ENCODE measurements at places on chromosomes 5 and 9.

- DNase-seq = no peak
Observed at GRCh38 chr5:122154910-122155309, 25.6 kb downstream of the ZNF474 start.

DNA sequence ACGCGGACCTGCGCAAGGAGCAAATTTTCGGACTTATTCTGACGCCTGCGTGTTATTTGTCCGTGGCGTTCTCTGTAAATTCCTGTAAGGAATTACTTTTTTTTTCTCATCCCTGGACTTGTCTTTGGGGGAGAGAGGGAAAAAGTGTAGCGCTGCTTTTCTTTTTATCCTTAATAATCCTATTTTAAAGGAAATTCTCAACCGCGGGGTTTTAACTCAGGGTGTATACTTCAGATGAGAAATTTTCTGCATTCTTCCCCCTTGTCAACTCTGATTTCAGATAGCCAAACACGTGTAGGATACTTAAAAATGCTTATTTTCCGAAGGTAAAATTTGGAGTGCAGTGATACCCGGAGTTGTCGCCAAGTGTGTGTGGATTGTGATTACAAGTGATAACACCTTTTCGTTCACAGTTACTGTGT is 853 bp downstream of the DCP2 start:
- DNase-seq = no peak

DNA sequence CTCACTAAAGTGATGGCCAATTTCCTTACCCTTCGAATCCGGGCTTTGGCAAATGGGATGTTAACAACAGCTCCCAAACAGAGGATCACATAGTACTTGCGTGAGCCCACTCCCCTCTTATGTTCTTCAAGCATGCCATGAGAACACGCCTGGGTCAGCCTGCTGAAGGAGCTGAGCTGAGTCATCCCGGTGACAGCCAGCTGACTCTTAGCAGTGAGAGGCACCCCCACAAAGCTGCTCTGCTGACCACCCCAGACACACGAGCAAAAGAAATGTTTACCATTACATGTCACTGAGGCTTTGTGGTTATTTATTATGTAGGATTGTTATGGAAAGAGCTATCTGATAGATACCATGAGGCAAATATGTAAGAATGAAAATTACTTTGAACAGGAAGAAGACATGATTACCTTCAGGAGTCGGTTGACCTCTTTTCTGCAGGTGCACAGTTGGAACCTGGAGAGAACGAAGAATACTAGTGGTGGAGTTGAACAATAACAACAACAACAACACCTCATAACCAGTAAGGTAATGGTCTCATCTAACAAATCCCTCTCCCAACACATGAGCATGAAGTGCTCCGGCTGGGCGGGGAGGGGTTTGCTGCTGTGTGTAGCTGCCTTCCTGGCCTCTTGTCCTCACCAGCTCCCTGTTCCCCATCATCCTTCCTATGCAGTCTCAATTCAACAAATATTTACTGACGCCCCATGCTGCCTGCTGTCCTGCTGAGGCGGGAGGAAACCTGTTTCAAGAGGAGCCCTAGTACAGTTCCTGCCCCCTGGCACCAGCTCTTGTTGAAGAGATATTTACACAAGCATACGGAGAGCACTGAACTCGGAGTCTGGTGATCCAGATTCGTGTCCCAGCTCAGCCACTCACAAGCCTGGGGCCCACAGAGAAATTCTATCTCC is 69.4 kb upstream of the LHFPL2 start:
- no peak for DNase-seq

DNA sequence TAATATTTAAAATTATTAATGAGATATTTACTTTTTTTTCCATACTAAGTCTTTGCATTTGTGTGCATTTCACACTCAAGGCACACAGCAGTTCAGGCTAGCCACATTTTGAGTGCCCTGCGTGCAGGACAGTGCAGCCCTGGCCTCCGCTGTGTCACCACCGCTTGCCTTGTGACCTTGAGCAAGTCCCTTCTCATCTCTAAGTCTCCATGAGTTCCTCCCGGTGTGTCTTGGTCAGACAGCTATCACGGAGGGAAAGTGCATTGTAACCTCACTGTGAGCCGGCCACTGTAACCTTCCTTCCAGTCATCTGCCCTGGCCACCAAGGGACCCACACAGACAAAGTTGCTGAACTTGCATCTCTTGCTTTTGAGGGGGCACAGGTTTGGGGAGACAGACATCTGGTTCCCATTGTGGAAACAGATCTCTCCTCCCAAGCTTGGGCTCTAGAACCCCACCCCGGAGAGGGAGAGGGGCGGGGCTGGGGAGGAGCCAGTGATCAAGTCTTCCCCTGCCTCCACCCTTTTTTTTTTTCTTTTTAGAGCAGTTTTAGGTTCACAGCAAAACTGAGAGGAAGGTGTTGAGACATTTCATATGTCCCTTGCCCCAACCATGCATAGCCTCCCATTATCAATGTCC is 96.8 kb downstream of the C9orf50 start:
- no peak for DNase-seq

DNA sequence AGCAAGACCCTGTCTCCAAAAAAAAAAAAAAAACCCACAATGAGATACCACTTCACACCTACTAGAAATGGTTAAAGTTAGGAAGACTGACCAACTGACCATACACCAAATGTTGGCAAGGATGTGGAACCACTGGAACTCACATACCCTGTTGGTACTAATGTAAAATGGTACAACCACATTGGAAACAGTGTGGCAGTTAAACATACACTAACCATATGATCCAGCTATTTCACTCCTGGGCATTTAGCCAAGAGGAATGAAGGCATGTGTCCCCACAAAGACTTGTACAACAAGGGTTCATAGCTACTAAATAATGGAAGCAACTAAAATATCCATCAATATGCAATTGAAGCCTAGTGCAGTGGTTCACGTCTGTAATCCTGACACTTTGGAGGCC is 21.3 kb downstream of the NAIF1 start:
- DNase-seq = no peak

GRCh38 chr5:6260846-6261245 is 117.5 kb downstream of the MED10 start:
- DNase-seq = no peak

DNA sequence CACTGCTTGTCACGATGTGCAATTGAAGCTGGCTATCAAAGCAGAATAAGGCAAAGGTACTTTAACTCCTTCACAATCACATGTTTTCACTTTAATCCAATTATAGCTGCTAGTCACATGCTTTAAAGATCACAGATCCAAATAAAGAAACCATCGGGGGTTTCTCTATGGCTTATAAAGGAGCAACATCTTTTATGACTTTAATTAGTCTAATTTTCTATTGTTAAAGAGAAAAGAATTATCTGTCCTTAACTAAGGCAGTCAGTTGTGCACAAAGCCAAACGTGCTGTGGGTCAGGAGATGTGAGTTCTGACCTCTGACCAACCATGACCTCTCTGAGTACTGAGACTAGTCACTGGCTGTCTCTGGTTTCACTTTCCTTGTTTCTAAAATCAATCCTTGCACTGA is 561.1 kb downstream of the RAB3C start:
- DNase-seq = no peak

GRCh38 chr5:139275956-139276355 is 17.6 kb upstream of the MATR3 start:
- DNase-seq = no peak

- DNase-seq = no peak
Observed at GRCh38 chr9:14027116-14027800, 286.7 kb downstream of the NFIB start.

DNA sequence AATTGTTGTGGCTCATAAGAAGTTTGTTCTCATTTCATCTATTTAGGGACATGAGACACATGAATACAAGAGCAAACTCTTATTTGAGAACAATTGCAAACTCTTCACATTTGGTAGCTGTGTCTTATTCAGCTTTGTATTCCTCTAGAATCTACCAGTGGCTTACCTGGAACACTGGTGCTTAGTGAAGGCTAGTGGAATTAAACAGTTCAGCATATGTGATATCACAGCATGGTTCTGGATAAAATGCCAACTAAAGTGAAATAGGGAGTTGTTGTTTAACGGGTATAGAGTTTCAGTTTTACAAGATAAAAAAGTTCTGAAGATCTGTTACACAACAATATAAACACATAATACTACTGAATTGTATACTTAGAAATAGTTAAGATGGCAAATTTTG is 48.9 kb downstream of the NRG2 start:
- no peak for DNase-seq

DNA sequence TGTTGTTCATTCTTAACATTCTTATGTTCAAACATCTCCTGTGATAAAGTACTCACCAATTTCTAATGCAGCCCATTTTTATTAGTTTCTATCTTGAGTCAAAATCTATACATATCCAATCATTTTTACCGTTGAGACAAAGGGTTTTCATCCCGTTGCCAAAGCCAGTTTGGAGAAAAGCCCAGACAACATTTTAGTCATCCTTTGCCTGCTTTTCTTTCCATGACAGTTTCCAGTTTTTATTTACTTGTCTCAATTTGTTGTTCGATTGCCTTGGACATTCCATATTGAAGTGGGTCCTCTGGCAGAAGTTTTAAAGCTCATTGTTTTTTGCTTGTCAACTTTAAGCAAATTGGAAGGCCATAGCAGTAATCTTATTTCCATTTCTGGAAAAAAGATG is 123.9 kb downstream of the RAB3C start:
- no peak for DNase-seq

DNA sequence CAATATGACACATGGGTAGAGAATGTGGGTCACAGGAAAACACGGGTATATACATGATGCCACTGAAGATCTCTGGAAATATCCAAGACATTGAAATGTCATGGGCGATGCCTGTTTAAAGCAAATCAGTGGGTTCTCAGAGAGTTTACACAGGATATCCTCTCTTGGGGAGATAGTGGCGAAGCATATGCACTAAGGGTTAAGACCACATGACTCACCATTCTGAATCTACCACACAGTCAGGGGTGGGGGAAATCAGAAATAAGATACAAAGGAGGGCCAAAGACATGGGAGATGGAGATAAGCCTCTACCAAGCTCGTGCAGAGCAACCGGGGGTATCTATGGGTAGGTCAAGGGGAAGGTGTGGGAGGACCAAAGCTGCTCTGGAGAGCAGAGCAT is 58.8 kb downstream of the SH3PXD2B start:
- no peak for DNase-seq

- no peak for DNase-seq
Observed at GRCh38 chr9:130713286-130713960, 19.8 kb downstream of the EXOSC2 start.

DNA sequence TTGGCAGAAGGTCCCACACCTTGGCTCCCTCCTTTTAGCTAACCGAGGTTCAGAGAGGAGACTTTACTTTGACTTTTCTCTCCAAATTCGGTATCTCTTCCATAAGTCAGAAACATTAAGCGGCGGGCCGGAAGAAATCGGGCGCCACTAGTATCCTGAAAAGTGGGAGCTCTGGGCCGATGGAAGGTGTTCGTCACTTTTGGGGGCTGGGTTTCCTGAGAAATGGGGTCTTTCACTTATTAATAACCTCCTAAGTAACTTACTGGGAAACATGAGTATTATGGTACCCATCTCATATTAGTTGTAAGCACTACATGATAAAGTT is 716 bp downstream of the STX17 start:
- no peak for DNase-seq

GRCh38 chr9:113738496-113738892 is 137.6 kb upstream of the ZNF618 start:
- DNase-seq = no peak

- no peak for DNase-seq
Observed at GRCh38 chr9:98314381-98315066, 59.1 kb upstream of the TBC1D2 start.

- no peak for DNase-seq
Observed at GRCh38 chr5:94890907-94891306, 272.4 kb downstream of the SLF1 start.

DNA sequence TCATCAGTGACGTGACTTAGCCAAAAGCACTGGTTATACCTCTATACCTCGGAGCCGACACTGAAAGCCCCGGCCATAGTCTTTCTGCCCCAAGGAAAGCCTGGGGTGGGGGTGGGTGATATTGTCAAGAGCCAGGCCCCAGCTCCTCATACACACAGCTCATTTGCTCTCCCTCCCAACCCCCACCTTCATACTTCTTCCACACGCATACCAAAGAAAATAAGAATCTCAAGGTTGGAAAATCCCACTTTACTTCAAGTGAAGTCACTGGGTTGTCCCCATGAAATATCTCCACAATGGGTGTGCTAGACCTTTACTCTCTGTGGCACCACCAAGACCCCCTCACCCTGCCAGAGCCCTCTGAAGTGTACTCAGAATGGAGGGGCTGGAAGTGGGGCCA is 27.1 kb upstream of the MGAT1 start:
- no peak for DNase-seq

- no peak for DNase-seq
Observed at GRCh38 chr5:10400411-10400810, 41.3 kb upstream of the ROPN1L start.

DNA sequence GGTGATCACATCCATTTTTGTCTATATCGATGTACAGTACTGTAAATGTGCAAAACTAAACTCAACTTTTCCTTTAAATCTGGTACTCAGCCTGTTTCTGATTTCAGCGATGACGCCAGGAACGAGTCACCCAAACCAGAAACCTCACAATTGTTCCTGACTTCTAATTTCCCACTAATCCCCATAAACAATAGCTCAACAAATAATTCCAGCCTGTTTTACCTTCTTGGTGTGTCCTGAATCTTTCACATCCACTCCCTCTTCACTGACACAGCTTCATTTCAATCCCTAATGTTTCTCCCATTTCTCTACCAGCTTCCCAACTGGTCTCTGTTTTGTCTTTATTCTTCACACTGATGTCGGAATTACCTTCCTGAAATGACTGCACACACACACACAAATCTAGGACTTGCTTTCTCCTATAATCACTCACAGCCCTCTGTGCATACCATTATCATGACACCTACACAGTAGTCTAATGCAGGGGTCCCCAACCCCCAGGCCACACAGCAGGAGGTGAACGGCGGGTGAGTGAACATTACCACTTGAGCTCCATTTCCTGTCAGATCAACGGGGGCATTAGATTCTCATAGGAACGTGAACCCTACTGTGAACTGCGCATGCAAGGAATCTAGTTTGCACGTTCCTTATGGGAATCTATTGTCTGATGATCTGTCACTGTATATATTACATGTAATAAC is 97.8 kb upstream of the SLC30A5 start:
- no peak for DNase-seq

GRCh38 chr5:149700347-149700746 is 29.8 kb upstream of the PPARGC1B start:
- no peak for DNase-seq

GRCh38 chr5:83937837-83938236 is 217.2 kb upstream of the HAPLN1 start:
- DNase-seq = no peak

DNA sequence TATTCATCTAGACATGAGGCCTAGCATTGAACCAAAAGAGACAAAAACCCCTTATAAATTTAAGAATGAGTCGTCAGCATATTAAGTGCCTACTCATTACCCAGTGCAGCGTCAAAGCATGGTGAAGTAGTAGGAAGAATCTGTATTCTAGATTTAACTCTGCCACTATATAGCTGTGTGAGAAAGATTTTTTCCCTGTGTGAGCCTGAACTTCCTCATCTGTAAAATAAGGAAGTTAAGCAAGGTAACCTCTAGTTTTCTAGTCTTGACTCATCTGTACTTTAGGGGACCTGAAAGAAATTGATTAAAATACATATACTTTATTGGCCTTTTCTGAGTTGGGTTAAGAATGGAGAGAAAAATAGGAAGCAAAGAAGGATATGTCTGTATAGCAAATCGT is 82.1 kb upstream of the RUSC2 start:
- DNase-seq = no peak

- DNase-seq = no peak
Observed at GRCh38 chr9:90142580-90142979, 500.0 kb downstream of the DIRAS2 start.

- DNase-seq = no peak
Observed at GRCh38 chr5:90307782-90308181, 101.8 kb downstream of the CETN3 start.
